WERI-Rb-1 (cell line): ENCODE measurements at places on chromosomes 13 and 19.

GRCh38 chr13:95530178-95530577 lies 22.3 kb upstream of the CLDN10 start:
- DNase-seq, result no peak

DNA sequence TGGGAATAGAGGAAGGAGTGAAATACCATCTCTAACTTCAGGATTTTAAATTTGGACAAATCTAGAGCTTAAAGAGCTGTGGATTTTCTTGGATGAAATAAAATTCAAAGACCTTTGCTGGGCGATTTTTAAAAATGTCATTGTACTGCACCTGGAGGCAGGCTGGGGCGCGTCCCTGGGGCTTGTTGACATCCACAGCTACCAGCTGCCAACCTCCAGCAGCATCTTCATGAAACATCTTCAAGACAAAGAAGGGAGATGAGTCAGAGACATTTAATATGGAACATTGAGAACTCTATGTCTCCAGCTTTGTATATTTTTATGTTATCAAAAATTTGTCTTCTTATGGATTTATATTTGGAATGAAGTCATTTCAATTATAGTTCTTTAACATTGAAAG lies 132.5 kb downstream of the NALCN start:
- no peak for DNase-seq

GRCh38 chr13:20544201-20544923 lies 18.7 kb upstream of the CRYL1 start:
- no peak for DNase-seq

GRCh38 chr19:44071824-44072542 lies at the start of gene ZNF284:
Gene ZNF284, plus strand, starts transcription at chr19:44072159. Its CDS starts 4,231 bp downstream, at chr19:44076390.
- peak; percentile 90 for DNase-seq

DNA sequence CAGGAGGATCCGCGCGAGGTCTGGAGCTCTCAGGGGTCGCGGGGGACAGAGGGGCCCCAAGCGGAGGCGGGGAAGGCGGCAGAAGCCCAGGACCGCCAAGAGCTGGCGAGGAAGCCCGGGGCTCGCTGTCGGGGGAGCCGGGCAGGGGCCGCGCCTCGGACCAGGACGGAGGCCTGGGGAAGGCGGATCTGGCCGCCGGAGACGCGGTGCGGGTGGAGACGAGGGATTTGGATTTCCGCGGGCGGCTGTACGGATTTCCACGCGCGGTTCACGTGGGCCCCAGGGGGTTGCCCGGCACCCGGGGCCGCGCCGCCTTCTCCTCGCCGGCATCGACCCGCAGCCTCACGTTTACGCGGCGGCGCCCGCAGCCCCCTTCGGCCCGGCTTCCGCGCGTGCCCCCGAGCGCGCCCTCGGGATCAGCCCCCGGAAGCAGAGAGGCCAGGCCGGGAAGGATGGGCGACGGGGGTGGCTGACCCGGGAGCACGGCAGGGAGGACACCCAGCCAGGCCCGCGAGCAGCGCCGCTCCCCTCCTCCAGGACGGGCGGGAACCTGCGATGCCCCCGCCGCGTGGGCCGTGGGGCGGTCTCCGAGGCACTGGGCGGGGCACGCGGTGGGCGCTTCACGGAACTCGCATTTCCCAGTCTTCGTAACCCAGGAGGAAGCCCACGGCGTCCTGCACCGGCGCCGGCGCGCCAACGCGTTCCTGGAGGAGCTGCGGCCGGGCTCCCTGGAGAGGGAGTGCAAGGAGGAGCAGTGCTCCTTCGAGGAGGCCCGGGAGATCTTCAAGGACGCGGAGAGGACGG lies 4.7 kb downstream of the F7 start:
- no peak for DNase-seq

- DNase-seq, result peak; percentile 73
Measured at GRCh38 chr19:47228168-47228936, 2.6 kb downstream of the BBC3 start.

GRCh38 chr19:35332817-35333216 lies 3.8 kb downstream of the CD22 start:
- DNase-seq, result no peak

DNA sequence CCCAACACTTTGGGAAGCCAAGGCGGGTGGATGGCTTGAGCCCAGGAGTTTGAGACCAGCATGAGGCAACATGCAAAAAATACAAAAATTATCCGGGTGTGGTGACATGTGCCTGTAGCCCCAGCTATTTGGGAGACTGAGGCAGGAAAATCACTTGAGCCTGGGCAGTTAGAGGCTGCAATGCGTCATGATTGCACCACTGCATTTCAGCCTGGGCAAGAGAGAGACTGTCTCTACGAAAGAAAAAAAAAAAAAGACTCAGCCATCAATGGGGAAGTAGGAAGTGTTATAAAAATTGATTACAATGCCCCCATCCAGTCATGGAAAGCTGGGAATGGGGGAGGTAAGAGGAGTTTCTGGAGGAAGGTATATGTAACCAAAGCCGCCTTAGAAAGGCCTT lies 5.4 kb downstream of the TYK2 start:
- DNase-seq, result no peak

- DNase-seq, result no peak
Measured at GRCh38 chr19:35060160-35060855, 18.8 kb downstream of the HPN start.

- DNase-seq, result peak; percentile 67
Measured at GRCh38 chr19:48635263-48635965, 1.8 kb downstream of the DBP start.

- no peak for DNase-seq
Measured at GRCh38 chr13:53807251-53807834, 778.7 kb downstream of the OLFM4 start.

GRCh38 chr13:94435604-94436226 lies 43.8 kb downstream of the DCT start:
- no peak for DNase-seq

GRCh38 chr13:99747403-99747710 lies 224.2 kb downstream of the ZIC5 start:
- no peak for DNase-seq

- DNase-seq, result no peak
Measured at GRCh38 chr19:46431824-46432223, 3.1 kb upstream of the PNMA8C start.

GRCh38 chr19:38718747-38719543 lies 25.3 kb downstream of the CAPN12 start:
- DNase-seq, result no peak

DNA sequence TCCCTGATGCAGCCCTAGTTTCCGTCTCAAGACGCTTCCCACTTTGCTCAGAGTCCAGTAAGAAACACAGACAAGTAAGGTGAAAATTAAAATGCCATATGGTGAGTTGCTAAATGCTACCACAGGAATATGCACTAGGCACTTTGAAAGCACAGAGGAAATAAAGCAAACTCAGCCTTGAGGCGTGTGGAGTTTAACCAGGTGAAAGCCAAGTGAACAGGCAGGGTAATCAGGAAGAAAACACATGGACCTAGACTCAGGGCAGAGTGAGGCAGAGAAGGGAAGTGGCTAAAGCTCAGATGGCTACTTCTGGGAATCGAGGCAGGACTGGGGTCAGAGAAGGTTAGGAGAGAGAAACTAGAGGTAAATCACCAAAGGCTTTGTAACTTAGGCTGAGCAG lies 5.4 kb upstream of the UBL3 start:
- DNase-seq, result no peak

DNA sequence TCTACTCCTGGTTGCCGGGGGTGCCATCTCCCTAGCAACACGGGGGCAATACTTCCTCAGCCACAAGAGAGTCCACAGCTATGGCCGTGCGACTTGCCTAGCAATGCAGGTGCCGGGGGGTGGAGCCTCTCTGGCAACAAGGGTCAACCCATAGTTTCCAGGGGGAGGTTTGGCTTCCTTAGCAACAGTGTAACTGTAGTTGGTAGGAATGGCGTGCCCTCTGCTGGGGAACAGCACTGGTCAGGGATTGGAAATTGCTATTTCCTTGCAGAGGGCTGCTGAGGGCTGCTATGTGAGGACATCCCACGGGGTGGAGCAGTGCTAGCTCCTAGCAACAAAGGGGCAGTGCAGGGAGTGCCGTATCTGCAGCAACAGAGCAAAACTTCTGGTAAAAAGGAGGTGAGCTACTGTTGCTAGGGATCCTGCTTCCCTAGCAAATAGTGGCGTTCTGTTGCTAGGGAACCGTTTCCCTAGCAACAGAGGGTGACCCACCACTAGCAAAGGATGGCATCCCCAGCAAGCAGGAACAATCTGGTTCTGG lies 7.0 kb upstream of the TMC4 start:
- DNase-seq, result no peak

- DNase-seq, result no peak
Measured at GRCh38 chr19:13171146-13171545, 20.9 kb downstream of the IER2 start.

- DNase-seq, result no peak
Measured at GRCh38 chr19:54873990-54874389, at the start of gene FCAR. Gene FCAR, plus strand, starts transcription at chr19:54874235. Its CDS starts 55 bp downstream, at chr19:54874290.

GRCh38 chr19:55088543-55089341 lies 13.1 kb downstream of the EPS8L1 start:
- peak; percentile 93 for DNase-seq

GRCh38 chr13:35894636-35895035 lies 236.5 kb downstream of the DCLK1 start:
- DNase-seq, result no peak

- DNase-seq, result no peak
Measured at GRCh38 chr13:112828082-112828699, 138.4 kb downstream of the ATP11A start.

DNA sequence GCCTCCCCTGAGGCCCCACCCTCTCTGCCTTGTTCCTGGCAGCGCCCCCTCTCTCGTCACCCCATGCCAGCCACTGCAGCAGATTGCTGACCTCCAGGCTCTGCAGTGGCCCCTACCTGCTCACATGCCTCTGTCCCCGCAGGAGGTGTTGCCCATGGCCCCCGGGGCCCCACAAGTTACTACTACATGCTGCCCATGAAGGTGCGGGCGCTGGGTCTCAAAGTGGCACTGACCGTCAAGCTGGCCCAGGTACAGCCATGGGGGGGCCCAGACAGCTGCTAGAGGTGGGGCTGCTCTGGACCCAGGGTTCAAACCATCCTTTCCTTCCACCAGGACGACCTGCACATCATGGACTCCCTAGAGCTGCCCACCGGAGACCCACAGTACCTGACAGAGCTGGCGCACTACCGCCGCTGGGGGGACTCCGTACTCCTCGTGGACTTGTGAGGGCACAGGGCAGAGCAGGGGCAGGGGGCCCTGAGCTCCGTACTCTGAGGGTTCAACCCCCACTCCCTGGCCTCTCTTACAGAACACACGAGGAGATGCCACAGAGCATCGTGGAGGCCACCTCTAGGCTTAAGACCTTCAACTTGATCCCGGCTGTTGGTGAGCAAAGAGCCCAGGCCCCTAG lies 6.2 kb downstream of the MRPL4 start:
- DNase-seq, result no peak

DNA sequence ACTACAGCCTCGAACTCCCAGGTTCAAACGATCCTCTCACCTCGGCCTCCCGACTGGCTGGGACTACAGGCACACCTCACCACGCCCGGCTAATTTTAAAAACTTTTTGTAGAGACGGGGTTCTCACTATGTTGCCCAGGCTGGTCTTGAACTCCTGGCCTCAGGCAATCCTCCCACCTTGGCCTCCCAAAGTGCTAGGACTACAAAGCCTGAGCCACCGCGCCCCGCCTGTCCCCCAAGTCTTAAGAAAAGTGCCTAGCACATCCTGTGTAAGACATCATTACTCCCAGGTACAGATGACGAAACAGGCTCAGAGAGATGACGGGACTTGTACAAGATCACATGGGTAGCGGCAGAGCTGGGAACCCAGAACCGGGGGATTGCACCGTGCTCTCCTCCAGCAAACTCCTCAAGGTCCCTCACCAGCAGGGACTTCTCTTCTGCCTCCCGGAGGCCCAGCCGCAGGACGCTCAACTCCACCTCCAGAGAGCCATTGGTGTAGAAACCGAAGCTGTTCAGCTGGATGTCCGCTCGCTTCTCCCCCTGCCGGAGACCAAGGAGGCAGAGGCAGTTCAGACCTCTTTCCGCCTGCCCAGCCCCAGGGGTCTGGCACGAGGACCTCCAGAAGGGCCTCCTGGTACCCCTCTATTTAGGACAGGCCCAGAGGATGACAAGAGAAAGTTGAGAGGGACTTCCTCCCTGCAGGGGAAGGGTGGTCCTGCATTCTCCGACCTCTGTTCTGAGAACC lies 1.0 kb downstream of the GPR108 start:
- peak; percentile 79 for DNase-seq

GRCh38 chr19:7534531-7535046 lies 928 bp upstream of the PNPLA6 start:
- peak; percentile 60 for DNase-seq

DNA sequence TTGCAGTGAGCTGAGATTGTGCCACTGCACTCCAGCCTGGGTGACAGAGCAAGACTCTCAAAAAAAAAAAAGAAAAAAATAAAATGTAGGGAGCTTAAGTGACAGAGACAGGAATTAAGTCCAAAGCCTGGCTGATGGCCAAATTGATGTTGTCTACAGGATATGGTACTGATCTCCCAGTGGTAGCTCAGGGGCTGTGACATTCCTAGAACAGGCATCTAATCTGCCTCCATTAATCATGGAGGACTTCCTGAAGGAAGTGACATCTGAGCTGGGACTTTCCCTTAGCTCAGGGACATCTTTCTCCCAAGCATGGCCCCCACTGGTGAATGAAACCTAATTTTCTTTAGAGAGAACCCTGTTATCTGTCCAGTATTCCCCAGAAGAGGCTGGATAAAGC lies 11.4 kb upstream of the EDDM13 start:
- DNase-seq, result no peak

- DNase-seq, result no peak
Measured at GRCh38 chr13:73520566-73521289, 461.9 kb downstream of the KLF5 start.

GRCh38 chr13:41622432-41623429 lies 165.4 kb downstream of the RGCC start:
- DNase-seq, result no peak

DNA sequence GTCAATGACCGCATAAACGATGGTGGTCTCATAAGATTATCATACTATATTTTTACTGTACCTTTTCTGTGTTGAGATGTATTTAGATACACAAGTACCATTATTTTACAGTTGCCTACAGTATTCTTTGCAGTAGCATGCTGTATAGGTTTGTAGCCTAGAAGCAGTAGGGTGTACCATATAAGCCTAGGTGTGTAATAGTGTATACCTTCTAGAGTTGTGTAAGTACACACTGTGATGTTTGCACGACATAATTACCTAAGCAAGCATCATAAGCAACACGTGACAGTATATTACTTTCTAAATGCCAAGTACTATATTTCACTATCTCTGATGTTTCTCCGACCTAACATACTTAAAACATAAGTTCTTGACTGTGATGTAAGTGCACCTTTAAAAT lies 2.7 kb downstream of the LPAR6 start:
- no peak for DNase-seq

DNA sequence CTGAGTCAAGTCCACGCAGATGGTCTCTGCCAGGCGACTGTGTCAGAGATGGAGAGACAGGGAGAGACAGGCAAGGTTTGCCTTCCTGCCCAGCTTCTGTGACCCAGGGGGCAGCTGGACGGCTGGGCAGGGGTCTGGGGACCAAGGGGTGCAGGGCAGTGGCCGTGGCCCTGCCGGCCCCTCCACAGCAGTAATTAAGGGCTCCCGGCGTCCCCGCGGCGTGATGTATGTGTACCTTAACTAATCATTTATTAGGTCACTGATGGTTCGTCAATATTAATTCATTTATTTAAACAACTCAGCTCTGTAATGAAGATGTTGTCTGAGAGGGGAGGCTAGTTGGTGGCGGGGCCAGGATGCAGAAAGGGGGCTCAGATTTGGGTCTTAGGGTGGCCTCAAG lies 28.6 kb upstream of the TCF3 start:
- DNase-seq, result no peak
